Fibroblast of skin of right biceps (primary cell): ENCODE measurements at places on chromosomes 7 and 10.

DNA sequence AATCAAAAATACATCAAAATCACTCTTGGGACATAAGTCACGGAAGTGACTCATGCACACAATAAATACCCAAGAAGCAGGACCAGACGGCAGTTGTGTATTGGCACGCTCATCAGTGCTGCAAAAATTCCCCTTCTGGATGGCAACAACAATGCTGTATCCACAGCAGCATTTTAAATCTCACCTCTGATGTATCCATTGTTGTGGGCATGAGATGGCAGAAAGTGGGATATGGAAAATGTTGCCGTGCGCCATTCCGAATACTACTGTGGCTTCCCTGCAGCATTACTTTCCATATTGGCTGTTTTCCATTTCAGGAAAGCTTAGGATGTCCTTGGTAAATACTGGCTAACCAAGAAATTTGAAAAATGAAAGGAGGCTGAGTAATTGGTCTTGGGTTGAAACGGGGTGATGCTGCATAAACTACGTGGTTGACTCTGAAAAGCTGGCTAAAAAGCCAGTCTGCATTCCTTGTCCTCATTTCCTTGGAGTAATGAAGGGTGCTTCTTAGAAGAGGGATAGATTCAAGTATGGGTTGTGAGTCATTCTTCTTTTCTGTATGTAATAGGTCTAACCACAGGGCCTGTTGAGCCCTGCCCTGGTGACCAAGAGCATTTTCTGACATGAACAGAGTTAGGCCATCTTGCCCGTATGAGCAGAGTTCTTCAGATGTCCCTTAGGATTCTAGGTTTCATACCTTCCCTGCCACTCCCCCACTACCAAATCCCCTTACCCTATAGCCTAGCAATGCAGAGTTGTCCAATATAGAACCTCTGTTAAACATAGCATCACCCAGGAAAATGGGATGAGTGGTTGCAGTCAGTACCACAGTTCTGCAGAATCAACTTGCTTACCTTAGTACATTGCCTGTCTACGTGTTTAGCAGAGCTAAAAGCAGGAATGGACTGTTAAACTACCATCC, 36.3 kb upstream of the TOMM7 start:
- DNase-seq: peak; percentile 98

DNA sequence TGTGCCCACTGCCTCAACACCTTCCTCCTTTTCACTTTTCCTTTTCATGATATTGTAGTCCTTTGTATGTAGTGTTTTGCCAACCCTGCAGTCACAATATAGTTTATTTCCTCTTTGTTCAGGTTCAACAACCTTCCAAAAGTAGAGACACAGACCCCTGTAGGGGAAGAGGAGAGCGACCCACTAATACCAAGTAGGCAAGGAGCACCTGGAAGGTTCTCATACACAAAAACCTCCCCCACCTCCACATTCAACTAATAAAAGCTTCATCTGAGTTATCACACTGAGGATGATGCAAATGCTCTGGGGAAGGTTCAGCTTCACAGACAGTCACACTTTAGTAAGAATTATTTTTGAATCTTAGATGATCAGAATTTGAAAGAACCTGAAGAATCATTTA, 41.6 kb downstream of the PIK3AP1 start:
- no peak for DNase-seq

DNA sequence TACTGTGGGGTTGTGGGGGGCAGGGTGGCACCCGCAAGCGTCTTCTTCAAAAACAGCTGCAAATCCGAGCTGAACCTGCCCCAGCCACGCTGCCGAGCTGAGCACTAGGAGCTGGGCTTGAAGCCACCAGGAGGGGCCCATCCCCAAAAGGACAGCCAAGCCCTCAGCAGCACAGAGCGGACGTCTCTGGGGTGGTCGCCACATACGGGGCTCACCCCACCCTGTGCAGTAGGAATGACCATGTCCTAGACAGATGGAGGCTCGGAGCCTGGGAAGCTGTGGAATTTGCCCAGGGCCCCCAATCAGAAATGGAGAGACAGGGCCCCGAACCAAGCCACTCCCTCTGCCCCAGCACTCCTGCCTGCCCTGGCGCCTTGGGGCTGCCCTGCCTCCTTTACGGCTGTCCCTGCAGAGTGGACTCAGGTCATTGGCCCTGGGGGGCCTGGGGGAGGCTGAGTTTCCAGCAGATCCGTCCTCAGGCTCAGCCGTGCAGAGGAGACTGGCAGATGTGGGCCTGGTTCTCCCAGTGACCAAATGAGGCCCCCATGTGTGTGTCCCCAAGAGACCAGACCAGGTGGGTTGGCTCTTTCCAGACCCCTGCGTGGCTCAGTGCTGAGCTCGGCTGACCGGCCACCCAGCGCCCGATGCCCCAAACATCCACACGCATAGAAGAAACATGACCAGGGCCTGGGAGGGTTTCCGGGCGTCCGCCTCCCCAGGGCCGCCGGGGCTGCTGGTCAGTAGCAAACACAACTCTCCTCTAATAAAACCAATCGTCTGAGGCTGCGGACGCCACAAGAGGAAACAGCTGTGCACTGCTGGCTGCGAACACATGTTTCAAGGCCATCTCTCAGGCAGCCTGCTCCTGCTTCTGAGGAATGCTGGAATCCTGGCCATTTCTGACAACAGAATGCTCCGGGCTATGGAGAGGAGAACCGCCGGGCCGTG, 54.9 kb downstream of the PDGFA start:
- peak; percentile 22 for DNase-seq

- no peak for DNase-seq
Measured at GRCh38 chr7:97865104-97865503, 7.1 kb downstream of the ASNS start.

- peak; percentile 22 for DNase-seq
Measured at GRCh38 chr10:77080361-77081027, 557.1 kb downstream of the KCNMA1 start.

DNA sequence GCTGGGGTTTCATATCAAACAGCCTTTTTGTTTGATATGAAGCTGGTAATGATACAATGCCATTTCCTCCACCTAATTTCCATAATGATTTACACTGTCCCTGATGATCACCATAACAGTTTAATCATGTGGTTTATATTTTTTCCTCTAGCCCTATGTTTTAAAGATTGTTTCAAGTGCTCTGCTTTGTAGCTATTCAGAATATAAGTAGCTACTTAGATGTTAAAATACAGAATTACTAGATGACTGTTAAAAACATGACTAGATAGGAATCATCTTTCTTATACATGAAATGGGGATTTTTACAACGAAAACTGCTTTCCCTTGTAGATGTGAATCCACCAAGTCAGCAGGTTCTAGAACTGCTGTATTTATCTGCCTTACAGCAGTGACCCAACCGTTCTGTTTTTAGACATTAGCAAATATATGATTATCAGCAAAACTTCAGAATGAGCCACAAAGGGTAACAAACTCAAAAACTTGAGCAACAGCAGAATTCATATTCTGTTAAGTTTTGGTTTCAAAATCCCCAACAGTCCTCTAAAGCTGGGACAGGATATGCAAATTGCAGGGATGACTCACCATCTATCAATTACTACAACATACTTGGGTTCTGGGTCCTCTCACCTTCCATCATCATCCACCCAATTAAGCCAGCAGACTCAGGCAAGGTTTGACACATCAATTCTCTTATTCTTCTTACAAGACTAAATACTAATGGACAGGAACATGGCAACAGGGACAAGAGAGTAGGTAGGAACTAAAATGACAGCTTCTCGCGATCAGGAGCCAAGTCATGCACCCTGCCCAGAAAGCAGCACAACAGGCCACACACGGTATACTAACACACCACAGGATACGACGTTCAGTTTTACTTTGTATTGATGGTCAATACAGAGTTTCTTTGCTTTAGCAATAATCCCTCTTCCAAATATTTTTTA, 83.9 kb downstream of the PIP4K2A start:
- DNase-seq: peak; percentile 63

GRCh38 chr10:13732465-13732881, 145.7 kb downstream of the PRPF18 start:
- DNase-seq: no peak
